ENCODE measurements at places on chromosomes 12 and 14.

DNA sequence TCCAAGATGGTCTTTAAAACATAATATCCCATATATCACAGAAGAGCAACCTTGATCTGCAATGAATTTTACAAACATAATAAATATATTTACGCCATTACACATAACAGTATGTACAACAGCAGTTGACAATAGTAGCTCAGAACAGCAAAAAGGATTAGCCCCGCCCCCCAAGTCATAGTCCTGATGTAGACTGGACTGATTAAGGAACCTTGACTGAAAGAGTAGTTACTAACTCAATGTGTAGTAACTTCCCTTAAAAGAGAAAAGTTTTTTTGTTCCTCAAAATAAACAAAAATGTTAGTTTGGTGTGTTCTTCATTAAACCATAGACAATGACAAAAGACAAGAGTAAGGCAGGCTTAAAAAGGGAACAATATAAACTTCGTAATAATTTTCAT lies 44.5 kb downstream of the GTF2A1 start:
- DNase-seq = no peak

GRCh38 chr12:100329800-100330199 lies 27.1 kb upstream of the SLC17A8 start:
- DNase-seq = no peak

DNA sequence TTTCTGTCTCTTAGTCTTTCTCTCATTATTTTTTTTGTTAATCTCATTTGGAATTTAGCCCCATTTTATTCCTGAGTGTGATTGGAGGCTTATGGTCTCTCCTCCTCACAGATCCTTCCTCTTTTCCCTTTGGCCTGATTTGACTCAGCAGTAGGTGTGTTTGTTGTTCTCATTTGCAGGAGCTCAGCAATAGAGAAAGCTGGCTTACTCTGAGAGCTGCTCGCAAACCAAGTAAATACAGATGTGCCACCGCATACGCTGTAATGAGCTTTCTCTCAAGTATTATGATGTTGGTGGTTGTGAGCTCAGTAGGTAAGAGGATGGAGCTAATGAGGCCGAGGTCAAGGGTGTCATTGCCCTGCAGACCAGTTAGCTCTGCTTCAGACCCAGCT lies 206.5 kb downstream of the ETV6 start:
- DNase-seq = no peak

GRCh38 chr12:113248842-113249435 lies 27.7 kb downstream of the TPCN1 start:
- DNase-seq = no peak

DNA sequence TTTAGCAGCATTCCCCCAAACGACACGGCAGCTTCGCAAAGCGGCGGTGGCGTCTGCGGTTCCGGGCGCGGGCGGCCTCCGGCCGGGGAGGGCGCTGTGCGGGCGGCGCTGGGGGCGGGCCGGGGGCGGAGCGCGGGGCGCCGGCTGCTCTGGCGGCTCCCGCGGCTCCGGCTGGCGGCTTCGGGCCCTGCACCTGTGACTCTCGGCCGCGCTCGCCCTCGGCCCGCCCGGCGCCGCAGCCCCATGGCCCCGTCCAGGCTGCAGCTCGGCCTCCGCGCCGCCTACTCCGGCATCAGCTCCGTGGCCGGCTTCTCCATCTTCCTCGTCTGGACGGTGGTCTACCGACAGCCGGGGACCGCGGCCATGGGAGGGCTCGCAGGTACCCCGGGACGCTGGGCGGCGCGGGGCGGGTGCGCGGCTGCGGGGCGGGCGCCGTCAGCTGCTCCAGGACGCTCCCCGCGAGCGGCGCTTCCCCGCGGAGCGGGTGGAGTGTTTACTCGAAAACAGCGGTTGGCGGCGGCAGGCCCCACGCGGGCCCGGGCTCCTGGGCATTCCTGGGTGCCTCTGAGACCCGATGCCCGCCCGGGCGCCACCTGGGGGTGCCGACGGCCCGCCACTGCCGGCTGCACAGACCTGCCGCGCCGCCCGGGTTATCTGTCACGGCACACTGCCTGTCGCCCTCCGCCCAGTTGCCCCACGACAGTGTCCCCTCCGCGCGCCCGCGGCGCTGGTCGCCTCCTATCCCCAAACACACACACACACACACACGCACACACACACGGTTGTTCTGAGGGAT lies at the start of gene SLC48A1:
SLC48A1 (plus strand) TSS at position 177 of the 796 bp plus-strand sequence; CDS start at position 244, 67 bp downstream.
- peak; percentile 75 for DNase-seq

GRCh38 chr14:24659916-24660570 lies 26.1 kb upstream of the GZMB start:
- no peak for DNase-seq

DNA sequence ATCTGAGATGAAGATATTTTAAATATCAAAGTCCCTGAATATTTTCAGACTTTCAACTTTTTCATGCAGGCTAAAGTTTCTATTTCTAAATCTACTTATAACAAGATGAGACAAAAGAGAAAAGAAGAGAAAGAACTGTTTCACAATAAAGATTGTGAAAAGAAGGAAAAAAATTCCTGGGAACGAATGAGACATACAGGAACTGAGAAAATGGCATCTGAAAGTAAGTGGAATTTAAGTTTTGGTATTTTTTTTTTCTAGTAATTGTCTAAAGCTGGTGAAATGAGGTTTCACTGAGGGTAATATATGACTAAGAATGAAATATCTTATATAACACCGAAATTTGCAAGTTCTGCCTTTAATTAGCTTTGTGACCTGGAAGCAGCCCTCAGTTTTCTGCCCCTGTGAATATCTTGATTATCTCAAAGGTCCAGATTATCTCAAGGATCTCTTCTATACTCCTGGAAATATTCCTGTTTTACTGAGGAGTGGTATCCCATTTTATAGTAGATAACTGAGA lies 55.7 kb upstream of the PRPF39 start:
- no peak for DNase-seq

GRCh38 chr12:132834181-132834711 lies 5.6 kb upstream of the GOLGA3 start:
- no peak for DNase-seq

- no peak for DNase-seq
Observed at GRCh38 chr12:72448089-72448488, 175.9 kb downstream of the TRHDE start.

- no peak for DNase-seq
Observed at GRCh38 chr14:89566180-89566579, 149.1 kb upstream of the FOXN3 start.

GRCh38 chr14:100896369-100897060 lies 7.0 kb downstream of the RTL1 start:
- no peak for DNase-seq

DNA sequence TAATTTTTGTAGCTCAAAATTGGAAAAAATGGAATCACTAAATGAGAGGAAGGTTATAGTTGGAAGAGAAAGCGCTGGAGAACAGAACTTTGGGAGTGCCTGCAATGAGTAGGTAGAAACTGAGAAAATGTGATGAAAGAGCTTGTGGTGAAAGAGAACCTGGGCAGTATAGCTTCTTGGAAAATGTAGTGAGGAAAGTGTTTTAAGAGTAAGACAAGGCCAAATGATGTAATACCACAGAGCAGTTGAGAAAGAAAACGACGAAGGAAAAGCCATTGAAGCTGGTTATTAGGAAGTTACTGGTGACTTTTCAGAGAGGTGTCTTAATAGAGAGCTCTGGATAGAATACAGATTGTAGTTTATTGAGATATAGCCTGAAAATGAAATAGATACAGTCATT lies 255.3 kb downstream of the AEBP2 start:
- no peak for DNase-seq

- DNase-seq = no peak
Observed at GRCh38 chr14:52286661-52287649, 19.5 kb downstream of the PTGDR start.

- DNase-seq = no peak
Observed at GRCh38 chr12:119006746-119007145, 25.4 kb downstream of the SRRM4 start.

DNA sequence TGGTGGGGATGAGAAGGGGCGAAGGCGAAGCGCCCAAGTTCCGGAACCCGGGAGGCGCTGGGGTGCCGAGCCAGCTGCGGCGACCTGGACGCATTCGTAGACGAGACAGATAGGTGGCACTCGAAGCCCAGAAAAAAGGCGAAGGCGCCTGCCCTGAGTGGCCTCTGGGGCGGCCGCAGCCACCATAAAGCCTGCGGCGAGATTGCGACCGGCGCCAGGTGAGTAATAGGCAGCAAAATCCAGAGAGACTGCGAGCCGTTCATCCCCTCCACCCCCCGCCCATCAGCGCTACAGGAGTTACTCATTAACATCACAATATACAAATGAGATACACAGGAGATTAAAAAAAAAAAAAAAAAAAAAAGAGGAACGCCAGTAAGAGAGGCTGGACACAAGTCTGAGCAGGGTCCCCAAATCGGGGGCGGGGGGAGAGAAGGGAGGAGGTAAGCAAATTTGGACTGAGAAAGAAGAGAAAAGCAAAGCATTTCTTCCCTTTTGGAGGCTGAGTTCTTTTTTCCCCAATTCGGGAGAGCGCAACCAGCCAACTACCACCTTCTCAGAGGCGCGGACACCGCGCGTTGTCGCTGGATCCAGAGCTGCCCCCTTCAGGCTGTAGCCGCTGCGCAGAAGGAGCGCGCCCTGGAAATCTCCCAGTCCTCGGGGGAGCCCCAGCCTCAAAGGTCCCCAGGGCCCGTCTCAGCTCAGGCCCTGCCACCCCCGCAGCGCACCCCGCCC lies 15.7 kb downstream of the TBX3 start:
- no peak for DNase-seq

DNA sequence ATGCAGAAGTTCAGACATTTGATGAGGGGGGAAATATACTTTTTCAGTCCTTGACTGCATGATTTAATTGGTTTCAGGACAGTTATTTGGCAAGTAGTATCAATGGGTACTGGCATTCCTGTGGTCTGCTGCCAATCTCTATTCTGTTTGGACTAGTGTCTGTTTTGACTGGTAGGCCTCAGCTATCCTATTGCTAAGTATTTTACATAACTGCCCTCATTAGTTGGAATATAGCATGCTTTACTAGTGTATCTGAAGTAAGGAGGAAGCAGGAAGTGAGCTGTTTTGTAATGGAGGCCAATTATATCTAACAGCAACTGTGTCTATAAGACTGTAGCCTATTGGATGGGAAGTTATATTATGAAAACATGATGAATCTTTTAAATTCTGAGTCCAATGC lies 104.3 kb downstream of the FLRT2 start:
- DNase-seq = no peak

DNA sequence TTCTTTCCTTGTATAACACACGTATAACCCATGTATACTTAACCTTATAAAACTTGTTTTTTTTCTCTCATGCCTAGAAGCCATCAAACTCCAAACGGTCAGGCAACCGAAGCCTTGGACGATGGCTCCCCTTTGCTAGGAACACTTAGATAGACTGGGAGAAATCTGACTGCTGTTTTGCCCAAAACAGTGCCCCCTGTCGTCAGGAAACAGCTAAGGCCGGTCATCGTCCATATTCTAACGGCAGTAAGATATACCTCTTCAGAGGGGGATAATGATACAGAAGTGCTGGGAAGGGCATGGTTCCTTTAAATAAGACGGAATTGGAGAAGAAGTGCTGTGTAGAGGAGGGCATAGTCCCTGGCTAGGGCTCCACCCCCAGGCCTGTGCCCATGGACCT lies 130.5 kb downstream of the SLC41A2 start:
- no peak for DNase-seq

GRCh38 chr14:21990116-21990515 lies 316.5 kb upstream of the OR4E1 start:
- DNase-seq = no peak

- no peak for DNase-seq
Observed at GRCh38 chr14:54275997-54276725, 120.6 kb upstream of the CDKN3 start.

GRCh38 chr12:6613776-6614512 lies 6.8 kb upstream of the CHD4 start:
- DNase-seq = no peak

- DNase-seq = no peak
Observed at GRCh38 chr12:107761502-107761904, 566 bp upstream of the PRDM4 start.

GRCh38 chr14:25116607-25117006 lies 66.7 kb upstream of the STXBP6 start:
- DNase-seq = no peak

DNA sequence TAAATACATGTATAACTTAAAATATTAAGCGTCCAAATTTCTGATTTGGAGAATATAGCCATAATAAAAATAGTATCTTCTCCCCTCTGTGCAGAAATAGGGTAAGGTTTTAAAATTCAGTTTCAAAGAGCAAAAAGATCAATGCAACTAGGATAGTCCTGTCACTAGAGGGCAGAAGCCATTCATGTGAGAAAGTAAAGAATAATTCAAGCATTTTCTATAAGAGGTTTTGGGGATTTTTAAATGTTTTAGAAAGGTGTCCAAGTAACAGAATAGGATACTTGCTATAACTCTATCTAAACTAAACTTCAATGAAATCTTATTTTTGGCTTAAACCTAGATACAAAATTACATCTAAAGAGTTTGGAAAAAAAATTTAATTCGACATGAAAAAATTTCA lies 50.3 kb downstream of the ADAMTS20 start:
- DNase-seq = no peak

DNA sequence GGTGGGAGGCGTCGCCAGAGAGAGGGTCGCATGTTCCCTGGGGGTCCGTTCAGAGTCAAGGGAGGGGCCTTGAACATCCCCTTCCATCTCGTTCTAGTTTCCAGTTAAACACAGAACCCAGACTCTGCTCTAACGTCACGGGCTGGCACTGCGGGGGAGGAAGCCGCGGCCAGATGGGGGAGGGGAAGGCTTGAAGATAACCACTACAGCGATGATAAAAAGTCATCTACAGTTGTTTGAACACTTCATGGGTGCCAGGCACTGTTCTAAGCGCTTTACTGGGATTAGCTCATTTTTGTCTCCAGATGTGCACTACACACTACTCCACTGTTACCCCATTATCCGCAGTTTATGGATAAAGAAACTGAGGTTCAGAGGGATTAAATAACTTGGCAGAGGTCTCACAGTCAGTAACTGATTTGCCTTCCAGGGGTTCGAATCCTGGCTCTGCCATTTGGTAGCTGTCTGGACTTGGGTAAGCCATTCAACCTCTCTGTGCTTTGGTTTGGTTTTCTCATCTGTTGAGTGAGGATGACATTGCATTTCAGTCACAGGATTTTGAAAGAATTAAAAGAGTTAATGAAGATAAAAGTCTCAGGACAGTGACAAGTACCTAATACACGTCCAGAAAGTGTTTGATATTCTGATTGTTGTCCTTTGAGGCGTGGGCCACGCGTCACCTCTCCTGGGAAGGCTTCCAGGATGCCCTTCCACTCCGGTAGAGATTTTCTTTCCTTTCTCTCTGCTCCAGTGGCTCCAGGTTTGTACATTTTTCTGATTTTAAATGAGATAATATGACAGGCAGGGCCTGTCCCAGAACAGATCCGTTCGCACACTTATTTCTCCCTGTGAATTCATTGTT lies 798 bp upstream of the RASAL1 start:
- peak; percentile 63 for DNase-seq

GRCh38 chr14:97748616-97749015 lies 951.4 kb downstream of the VRK1 start:
- DNase-seq = no peak

DNA sequence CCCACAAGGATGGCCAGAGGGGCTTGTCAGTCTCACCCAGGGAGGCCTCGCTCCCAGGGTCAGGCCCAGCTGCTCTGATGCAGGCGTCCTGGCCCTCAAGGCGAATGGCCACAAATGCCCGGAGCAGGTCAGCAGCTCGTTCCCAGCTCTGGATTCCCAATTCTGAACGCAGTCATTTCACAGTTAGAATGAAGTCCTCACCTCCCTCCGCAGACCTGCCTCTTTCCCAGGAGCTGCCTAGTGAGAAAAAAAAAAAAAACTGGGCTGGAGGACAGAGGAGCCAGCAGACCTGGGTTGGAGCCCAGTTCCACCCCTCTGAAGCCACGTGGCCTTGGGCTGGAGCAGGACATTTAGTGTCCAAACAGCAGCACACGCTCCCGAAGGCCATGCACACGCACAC lies 62.2 kb upstream of the DIO3 start:
- no peak for DNase-seq

GRCh38 chr14:31200702-31200990 lies 6.9 kb downstream of the HECTD1 start:
- DNase-seq = no peak
